Stimulated activated CD4-positive, alpha-beta T cell treated with anti-CD3 and anti-CD28 coated beads, Interleukin-15, amount 100 ng/mL, for 24 hours (primary cell): ENCODE measurements at places on chromosomes 6 and 20.

GRCh38 chr20:61860260-61860987 lies 205.3 kb downstream of the TAF4 start:
- no peak for DNase-seq

DNA sequence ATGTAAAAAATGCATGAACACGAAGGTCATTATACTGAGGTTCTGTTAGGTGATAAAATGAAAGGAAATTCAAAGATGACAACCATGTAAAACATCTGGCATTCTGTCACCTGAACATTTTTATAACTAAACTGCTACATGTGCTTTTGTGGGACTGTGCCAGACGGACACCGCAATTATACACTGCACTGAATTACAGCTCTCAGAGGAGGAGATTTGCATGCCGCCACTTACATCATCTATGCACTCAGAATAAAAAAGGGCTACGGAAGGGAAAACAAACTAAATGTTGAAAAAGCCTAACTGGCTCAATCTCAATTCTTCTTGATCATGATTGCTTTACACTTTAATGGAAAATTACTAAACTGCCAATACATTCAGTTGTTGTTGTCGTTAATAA lies 614.0 kb upstream of the EYS start:
- DNase-seq: no peak

DNA sequence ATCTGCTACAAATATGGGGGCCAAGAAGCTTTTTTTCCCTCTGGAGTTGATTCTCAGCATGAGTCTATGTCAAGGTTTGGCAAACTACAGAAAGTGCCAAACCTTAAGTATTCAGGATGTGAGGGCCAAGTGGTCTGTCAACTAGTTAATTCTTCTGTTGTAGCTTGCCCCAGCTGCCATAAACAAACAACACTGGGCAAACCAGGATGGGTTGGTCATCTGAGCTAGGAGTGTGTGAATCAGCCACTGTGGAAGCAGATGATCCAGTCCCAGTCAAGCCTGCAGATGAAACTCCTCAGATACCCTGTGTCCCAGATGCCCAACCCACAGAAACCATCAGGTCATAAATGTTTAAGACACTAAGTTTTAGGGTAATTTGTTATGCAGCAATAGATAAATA lies 103.0 kb upstream of the MOCS1 start:
- no peak for DNase-seq

GRCh38 chr6:137405806-137406205 lies 88.4 kb downstream of the OLIG3 start:
- no peak for DNase-seq

- no peak for DNase-seq
Measured at GRCh38 chr6:15336900-15337560, 91.2 kb downstream of the JARID2 start.

GRCh38 chr20:5150226-5151076 lies 23.6 kb downstream of the CDS2 start:
- no peak for DNase-seq

GRCh38 chr6:91135406-91136103 lies 548.7 kb upstream of the MAP3K7 start:
- no peak for DNase-seq

GRCh38 chr6:55174211-55175026 lies at the start of gene HCRTR2:
TSS of gene HCRTR2 (plus strand) at chr6:55174515. CDS start at chr6:55174588, 73 bp downstream.
- DNase-seq: no peak
